Activated CD4-positive, alpha-beta T cell treated with anti-CD3 and anti-CD28 coated beads, Interleukin-2, amount 50 U/mL, for 1 hour (primary cell): ENCODE measurements at places on chromosomes 7 and 10.

GRCh38 chr10:98257961-98258360 lies 10.0 kb downstream of the LOXL4 start:
- no peak for DNase-seq

DNA sequence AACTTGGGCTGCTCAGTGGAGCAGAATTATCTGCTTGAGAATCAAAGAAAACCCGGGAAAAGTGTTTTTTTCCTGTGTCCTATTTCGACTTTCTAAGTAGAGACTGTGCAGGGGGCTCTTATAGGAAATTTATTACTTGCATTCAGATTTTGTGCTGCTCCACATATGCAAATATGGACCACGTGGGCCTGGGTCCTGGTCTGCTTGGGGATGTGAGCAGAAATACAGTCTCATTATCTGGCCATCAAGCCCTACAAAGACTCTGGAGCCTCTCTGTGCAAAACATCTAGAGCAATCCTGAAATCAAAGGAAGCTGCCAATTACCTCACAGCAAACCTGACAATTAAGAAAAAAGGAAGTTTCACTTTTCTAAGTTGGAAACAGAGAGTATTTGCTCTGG lies 216.9 kb downstream of the LRMDA start:
- no peak for DNase-seq

DNA sequence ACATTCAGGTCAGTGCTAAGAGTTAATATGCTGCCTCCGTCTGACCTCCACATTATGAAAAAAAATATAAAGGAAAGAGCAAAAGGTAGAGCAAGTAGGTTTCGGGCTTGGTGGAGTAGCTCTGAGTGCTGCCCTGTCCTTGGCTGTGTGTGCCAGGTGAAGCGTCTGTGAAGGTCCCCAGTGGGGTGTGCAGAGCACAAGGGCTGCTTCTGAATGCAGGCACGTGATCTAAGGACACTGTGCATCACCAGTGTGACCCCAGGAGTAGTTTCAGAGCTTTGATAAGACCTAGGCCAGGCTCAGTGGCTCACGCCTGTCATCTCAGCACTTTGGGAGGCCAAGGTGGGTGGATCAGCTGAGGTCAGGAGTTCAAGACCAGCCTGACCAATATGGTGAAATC lies 36.0 kb downstream of the KLF6 start:
- no peak for DNase-seq

GRCh38 chr10:6473430-6473829 lies 106.6 kb downstream of the PRKCQ start:
- DNase-seq = peak; percentile 46

DNA sequence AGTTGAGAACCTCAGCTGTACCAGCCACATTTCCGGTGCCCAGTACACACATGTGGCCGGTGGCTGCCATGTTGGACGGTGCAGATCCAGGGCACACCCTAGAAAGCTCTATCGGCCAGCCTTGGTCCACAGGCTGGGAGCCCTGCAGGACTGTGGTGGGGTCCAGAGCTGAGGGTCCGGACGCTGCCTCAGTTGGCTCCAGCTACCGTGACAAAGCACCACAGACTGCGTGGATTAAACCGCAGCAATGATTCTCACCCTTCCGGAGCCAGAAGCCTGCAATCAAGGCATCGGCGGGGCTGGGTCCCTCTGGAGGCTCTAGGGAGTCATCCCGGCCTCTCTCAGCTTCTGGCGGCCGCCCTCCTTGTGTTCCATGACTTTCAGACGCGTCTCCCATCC lies 50.1 kb downstream of the PDGFA start:
- DNase-seq = no peak

DNA sequence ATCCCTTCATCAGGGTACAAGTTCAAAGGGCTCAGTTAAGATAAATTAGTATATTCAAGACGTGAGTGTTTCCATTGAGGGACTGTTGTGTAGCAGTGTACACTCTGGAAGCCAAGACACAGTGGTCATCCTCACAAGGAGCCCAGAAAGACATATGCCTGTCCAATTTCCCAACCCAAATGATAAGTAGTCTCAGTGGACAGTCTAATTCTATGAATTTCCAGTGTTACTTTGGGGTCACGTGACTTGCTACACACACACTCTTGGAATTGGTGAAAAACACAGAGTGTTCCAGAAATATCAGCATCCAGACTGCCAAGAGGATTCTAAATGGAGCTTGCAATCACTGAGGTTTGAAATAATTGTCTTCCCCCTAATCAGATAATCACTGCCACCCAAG lies 365.1 kb downstream of the WDR11 start:
- no peak for DNase-seq

DNA sequence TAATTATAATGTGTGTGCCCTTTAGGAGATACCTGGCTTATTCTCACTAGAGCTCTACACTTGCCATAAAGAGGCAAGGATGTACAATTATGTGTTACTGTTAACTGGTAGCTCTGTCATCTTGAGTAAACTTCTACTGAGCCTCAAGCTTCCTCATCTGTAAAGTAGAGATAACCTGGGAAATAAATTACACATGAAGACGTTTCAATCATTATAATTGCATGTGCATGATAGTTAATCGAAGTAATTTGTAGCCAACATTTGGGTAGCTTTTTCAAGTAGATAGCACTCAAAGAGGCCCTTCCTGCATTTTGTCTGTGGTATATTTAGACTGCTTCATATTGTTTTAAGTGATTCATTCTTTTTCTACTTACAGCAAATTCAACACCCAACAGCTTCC lies 2.4 kb downstream of the CCT6A start:
- no peak for DNase-seq

DNA sequence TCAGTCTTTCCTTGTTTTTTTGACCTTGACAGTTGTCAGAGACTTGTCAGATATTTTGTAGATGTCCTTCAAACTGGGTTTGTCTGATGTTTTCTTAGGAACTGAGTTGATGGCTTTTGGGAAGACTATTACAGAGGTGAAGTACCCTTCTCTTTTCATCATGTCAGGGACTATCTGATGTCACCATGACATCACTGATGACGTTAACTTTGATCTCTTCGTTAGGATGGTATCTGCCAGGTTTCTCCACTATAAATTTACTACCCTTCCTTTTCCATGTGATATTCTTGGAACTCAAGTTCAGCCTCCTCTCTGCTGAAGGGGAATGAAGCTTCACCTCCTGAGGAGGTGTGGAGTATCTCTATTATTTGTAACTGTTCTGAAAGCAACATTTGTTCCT lies 78.5 kb downstream of the SUGCT start:
- DNase-seq = no peak

DNA sequence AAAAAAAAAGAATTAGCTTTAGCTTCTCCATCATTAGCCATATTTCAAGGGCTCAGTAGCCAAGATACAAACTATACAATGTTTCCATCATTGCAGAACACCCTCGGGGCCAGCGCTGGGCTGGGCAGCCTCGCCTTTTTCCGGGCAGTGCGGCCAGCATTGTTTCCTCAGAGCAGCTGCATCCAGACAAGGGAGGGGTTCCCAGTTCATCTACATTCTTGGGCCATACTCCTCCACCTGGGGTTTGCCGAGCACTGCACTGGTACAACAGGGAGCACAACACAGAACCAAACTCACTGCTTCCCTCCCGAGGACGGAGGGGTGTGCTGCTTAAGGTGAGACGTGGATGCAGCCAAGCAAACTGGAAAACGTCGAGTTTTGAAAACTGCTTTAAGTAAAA lies 2.4 kb upstream of the PKD1L1 start:
- no peak for DNase-seq

GRCh38 chr10:17375936-17376584 lies 78.3 kb downstream of the ST8SIA6 start:
- DNase-seq = peak; percentile 16

- DNase-seq = no peak
Observed at GRCh38 chr10:77643795-77644468, 6.3 kb upstream of the KCNMA1 start.

- DNase-seq = no peak
Observed at GRCh38 chr7:106778656-106779250, 86.3 kb upstream of the PIK3CG start.

GRCh38 chr10:5634918-5635317 lies 31.5 kb downstream of the ASB13 start:
- DNase-seq = no peak

DNA sequence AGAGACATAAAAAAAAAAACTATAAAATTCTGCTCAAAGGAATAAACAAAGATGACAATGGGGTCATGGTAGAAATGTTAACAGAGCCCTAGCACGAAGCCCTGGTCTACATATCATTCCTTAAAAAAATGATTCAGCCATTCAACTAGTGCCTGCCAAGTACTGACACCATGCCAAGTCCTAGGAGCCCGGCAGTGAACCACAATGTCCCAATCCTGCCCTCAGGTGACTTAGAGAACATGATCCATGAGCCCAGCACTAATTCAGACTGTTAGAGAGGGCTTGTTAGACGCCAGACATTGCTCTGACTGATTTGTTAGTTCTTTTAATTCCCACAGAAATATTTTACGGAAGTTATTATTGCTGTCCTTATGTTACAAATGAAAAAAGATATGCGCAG lies 67.3 kb upstream of the VWC2 start:
- DNase-seq = no peak

DNA sequence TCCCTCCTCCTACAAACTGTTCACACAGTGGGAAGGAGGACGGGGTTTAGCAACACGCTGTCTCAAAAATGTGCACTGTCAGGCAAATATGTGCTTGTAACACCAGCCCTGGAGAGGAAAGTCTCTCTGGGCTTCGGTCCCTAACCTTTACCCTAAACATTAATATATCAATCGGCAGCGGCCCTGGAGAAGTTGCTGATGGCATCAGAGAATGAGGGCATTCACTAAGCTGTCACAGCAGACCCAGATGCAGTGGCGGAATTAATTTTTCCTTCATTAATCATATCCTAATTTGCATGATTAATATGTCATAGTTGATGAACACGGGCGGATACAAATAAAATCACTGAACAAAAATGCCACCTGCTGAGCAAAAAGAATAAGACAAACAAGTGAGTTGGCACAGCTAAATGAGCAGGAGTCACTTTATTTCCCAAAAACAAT lies 45.2 kb upstream of the INSIG1 start:
- no peak for DNase-seq

DNA sequence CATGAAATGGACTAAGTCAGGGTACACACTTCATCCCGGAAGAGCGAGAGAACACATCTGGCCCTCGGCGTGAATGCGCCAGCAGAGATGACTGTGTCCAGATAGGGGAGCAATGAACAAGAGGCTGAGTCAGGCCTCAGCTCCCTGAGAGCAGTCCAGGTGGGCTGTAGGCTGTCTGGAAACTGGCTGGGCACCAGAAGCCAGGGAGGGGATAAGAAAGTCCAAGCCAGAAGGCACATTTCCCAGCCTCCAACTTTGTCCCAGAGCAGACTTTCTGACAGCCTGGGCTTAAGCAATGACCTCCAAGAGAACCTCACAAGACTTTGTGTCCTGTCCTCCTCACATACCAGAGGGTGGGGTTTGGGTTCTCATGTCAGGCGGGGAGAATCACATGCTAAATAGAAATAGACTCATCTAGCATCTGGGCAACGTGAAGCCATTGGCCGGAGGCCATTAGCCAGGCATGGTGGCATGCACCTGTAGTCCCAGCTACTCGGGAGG lies 157.2 kb downstream of the ARHGAP12 start:
- DNase-seq = no peak

- no peak for DNase-seq
Observed at GRCh38 chr7:398888-399287, 108.9 kb downstream of the FOXL3 start.

DNA sequence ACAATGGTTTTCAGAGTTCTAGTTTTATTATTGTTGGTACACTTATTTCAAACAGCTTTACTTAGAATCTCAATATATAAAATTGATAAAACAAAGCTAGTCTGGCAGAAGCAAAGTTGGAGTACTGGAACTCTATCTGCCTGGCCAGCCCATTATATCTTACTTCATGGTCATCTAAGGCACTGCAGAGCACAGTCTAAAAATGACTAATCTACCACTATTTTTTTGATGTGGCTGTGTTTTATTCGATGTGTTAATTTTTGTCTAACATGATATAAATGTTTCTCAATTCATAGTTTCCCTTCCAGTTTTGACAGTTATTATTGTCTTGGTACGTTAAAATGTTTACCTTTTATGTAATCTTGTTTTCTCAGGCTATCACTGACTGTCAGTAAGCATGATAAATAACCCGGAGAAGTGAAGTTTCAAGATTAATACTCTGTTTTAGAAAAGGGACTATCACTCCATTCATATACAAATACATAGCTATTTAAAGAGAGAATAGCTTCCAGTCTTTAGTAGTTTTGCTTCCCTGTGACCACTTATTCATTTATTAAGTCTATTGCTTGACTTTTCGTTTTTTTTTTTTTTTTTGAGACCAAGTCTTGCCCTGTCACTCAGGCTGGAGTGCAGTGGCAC lies 60.6 kb upstream of the CSTF2T start:
- DNase-seq = no peak

DNA sequence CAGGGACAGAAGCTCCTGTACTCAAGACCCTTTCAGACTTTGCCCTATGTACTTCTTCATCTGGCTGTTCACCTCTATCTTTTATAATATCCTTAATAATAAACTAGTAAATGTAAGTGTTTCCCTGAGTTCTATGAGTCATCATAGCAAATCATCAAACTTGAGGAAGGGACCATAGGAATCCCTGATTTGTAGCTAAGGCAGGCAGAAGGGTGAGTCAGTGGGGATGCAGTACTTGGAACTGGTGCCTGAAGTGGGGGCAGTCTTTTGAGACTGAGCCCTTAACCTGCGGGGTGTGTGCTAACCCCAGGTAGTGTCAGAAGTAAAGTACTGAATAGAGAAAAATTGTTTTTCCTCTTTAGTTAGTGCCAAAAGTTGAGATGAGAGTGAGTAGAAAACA lies 6.2 kb upstream of the TMEM243 start:
- no peak for DNase-seq

GRCh38 chr10:5317547-5318107 lies 47.1 kb upstream of the UCN3 start:
- DNase-seq = peak; percentile 18

DNA sequence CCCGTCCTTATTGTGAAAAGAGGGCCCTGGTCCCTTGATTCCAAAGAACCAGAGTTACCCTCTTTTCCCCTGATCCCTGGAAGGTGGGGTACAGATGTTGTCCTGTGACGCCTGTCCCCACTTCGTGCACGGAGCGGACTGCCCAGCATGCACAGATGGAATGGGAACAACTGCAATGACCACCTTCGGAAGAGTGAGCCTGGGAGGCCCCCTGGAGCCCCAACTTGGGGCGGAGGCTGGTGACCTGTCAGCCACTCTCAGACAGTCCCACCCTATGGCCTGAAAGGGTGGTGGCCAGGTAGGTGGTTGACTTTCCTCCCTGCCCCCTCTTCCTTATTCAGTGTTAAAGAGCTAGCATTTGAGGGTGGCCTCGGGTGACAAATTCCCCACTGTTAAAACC lies 196.6 kb upstream of the GALNT17 start:
- DNase-seq = no peak

- DNase-seq = peak; percentile 64
Observed at GRCh38 chr10:133260895-133261725, 15.6 kb downstream of the ADAM8 start.

- DNase-seq = no peak
Observed at GRCh38 chr10:47282005-47282656, 17.9 kb upstream of the GDF10 start.

DNA sequence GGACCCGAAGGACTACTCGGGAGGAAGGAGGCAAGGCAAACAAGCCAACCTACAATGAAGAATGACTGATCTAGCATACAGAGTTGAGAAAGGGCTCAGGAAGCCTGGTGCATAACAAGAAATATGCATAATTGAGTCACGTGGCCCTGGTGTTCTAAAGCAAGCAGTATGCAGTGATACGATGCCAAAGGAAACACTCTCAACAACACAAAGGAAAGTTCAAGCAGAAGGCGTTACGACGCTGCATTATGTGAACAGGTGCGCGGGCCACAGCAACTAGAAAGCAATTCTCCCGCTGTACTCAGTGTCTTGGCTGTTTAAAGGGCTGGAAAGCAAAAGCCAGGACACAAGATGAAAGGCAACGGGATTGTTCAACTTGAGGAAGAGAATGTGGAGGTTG lies 100.8 kb downstream of the PRTFDC1 start:
- no peak for DNase-seq
